ENCODE measurements at places on chromosomes 2 and 18.

GRCh38 chr2:102052365-102052764 is 60.6 kb downstream of the IL1R2 start:
- DNase-seq: no peak

GRCh38 chr2:48016225-48017019 is 110.1 kb upstream of the FBXO11 start:
- no peak for DNase-seq

DNA sequence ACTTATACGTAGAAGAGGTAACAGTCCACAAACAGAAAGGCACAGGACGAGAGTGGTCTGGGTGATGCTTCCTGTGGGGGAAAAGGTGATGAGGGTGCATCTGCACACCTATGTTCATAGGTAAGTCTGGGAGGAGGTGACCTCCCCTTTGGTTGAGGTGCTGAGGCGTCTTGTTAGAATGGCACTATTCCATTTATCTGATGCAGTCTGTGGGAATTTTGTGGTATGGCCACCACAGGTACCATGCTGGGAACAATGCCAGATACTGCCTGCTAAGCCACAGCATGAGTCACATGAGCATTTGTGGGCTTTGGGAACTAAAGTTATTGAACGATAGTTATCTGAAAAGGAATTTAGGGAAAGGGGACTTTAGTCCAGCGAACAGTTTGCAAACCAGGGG is 27.9 kb downstream of the IL37 start:
- DNase-seq: no peak

DNA sequence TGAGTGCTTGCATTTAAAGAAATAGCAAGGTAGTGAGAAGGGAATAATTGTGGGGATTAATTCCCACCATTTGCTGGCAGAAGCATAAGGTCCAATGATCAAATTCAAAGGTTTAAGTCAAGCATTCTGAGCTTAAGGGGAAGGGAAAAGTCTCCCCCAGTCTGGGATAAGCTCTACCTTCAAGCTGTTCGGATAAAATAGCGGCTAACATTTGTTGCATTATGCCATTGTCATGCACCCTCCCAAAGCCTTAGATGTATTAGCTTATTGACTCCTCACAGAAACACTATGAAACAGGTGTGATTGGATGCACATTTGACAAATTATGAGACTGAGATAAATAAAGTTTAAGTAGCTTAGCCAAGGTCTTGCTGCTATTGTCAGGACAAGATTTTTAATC is 52.2 kb upstream of the TGIF1 start:
- no peak for DNase-seq

DNA sequence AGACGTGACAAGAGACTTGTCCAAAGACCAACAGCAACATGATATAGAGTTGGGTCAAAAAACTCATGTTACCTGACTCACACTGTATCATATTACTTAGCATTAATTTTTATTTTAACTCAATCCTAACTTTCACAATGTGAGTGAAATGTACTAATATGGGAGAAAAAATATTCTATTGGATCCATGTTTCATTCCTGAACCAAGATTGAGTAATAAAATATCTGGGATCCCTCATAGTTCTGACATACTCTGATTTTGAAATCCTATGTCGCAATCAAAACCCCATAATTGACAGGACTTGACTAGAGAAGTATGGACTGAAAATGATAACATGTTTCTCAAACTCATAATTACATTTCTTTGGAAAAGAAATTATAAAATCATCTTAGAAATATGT is 190.4 kb downstream of the RIT2 start:
- no peak for DNase-seq

DNA sequence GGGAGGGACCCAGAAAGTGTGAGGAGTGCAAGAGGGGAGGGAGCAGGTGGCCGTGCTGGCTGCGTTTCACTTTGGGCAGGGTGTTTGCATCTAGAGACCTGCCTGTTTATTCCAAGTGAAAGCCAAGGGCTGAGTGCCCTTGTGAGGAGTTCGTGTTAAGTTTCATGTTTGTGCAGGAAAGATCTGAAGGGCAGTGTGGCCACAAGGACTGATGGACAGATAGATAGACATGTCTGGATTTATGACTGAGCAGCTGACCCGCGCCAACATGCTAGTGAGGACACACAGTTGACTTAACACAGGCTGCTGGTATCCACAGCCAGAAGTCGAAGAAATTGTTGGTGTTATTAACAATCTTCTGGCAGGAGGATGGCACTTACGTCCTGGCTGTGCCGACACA is 387.6 kb upstream of the TNP1 start:
- DNase-seq: no peak

GRCh38 chr2:212549463-212549862 is 10.9 kb upstream of the ERBB4 start:
- no peak for DNase-seq

DNA sequence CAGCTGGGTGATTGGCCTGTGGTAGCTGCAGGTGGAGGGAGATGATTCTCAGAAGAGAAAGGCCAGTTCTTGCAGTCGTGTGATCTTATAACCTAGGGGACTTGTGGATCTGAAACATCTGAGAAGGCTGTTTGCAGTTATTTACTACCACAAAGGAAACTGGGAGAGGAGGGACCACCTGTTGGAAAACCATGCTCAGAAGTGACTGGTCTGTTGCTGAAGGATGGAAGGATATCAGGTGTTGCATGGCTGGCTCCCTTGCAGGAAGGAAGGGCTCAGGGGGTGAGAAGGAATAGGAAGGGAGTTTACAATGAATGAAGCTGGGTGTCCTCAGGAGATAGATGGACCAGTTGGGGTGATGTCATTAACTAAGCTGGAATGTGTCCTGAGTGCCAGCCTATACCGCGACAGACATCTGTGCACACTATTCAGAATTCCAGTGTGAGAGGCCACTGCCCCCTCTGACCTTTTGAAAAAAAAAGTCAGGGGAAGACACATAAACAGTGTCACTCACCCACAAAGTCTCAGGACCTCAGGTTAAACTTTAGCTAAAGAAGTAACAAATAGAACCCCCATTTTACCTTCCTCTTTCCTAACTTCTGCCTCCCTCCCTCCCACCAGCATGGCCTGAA is 17.5 kb downstream of the IGFBP2 start:
- no peak for DNase-seq

DNA sequence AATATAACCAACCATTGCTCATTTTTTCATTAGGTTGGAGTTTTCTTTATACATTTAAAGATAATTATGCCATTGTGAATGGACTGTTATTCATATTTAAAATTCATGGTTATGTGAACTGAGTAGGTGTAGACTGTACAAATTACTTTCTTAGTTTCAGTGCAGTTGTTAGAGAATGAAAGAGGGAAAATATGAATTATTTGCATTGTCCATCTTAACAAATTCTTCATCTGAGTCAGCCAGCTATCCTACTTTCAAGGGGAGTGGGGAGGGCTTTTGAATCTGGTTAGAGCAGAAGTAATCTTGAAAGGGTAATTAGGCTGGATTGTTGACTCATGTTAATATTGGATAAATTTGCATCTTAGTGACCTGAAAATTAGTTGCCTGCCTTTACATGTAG is 212.0 kb downstream of the MCFD2 start:
- no peak for DNase-seq

- DNase-seq: no peak
Measured at GRCh38 chr18:11078491-11078890, 70.9 kb downstream of the PIEZO2 start.

GRCh38 chr2:48709096-48710034 is 46.2 kb downstream of the LHCGR start:
- no peak for DNase-seq

GRCh38 chr18:2881840-2882195 is 35.0 kb downstream of the EMILIN2 start:
- DNase-seq: no peak

- DNase-seq: no peak
Measured at GRCh38 chr2:20429528-20429927, 17.3 kb upstream of the RHOB start.

- no peak for DNase-seq
Measured at GRCh38 chr2:38889045-38889444, 630 bp upstream of the ARHGEF33 start.

- DNase-seq: no peak
Measured at GRCh38 chr2:156903335-156903734, 354.2 kb upstream of the GALNT5 start.

DNA sequence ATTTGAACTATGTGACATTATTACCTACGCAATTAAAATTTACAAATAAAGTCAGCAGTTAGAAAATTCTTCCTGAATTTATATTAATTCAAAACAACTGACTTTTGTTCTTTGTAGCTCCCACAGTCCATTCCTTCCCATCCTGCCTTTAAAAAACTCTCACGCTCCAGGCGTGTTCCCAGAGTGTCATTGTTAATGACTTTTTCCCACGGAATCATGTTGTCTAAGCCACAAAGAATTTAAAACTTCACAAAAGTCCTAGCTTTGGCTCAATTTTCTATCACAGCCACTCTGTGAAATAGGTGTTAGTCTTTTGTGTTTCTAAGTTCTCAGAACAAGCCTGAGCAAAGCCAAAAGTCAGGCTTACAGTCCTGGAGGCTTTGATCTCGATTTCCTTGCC is 26.5 kb downstream of the SLC1A4 start:
- DNase-seq: no peak

Measured in stimulated activated CD4-positive, alpha-beta T cell treated with anti-CD3 and anti-CD28 coated beads, Interleukin-12 subunit alpha, Interleukin-12 subunit beta, amount 100 ng/mL, for 4 hours (primary cell).